CD4-positive, alpha-beta memory T cell (primary cell): ENCODE measurements at places on chromosomes 2 and 18.

DNA sequence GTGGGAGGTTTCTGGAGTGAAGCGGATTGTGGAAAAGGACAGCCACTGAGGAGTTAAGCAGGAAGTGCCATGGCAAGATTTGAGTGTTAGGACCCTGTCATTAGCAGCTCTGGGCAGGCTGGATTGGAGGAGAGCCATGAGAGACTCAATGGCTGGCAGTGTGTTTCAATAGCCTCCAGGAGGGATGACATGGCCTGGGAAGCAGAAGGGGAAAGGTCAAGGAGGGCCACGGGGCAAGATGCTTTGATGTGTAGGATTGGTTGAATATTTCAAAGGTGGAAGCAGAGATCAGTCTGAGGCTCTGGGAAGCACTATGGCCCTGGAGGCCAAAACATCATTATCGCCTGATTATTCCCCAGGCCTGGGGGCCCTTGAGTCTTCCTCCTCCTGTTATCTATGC lies 229.0 kb upstream of the HS6ST1 start:
- DNase-seq, result no peak

GRCh38 chr2:239724194-239724849 lies 300.8 kb downstream of the NDUFA10 start:
- DNase-seq, result no peak

DNA sequence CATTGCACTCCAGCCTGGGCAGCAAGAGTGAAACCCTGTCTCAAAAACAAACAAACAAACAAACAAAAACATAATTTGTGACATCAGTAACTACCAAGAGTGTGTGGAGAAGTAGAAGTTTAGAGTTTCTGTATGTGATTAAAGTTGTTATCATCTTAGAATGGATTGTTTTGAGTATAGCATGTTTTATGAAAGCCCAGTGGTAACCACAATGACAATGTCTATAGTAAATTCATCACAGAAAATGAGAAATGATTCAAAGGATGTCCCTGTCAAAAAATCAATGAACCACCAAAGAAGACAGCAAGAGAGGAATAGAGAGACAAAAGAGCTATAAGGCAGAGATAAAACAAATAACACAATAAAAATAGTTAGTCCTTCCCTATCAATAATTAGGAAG lies 1299.2 kb downstream of the CNTNAP5 start:
- DNase-seq, result no peak

DNA sequence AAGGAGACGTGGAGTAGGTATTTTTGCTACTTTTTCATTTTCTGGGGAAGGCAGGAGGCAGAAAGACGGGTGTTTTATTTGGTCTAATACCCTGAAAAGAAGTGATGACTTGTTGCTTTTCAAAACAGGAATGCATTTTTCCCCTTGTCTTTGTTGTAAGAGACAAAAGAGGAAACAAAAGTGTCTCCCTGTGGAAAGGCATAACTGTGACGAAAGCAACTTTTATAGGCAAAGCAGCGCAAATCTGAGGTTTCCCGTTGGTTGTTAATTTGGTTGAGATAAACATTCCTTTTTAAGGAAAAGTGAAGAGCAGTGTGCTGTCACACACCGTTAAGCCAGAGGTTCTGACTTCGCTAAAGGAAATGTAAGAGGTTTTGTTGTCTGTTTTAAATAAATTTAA lies 3.4 kb downstream of the FZD7 start:
- DNase-seq, result no peak

DNA sequence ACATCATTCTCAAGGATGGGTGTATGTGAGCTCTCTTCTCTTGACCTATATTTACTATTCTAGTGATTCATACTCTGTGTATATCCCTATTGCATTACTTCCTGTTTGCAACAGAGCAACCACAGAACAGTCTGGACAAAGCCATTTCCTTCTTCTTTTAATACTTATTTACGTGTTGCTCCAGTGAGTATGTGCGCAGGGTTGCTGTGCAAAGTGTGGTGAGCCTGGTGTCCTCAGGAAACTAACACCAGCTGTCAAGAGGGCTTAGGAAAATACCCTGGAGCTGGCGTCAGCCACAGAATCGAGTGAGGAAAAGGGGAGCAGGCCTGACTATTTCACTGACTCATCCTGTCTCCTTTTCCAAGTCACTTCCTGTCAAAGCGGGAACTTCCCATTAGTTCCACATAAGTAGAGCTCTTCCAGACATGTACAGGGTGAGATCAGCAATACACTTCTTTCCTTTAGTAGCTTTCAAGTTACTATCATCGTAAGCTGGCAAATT lies 214.1 kb upstream of the COPS8 start:
- no peak for DNase-seq

DNA sequence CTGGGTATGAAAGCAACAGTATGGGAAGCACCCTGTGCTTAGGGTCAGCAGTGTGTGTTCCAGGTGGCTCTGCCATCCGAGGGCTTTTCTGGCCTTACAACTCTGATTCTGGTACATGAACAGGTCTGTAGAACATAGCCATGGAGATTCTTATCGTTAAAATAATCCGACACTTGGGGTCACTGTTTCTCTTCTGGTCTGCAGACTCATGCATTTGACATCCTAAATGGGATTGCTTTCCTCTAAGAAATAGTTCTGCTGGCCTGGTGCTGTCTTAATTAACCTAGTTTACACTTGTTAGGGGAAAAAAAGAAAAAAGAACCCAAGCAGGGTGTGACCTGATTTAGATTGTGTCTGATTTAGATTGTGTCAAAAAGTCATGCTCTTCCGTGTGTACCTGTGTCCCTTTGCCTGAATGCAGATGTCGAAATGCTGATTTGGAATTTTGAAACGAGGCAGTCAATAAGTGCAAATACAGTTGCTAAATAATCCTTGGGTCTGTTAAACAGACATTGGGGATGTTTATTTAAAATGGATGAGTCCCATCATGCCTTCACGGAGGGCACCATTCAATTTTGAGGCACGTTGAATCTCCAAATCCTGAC lies 59.6 kb downstream of the TRPM8 start:
- peak; percentile 66 for DNase-seq

GRCh38 chr2:216084547-216084946 lies 2.8 kb downstream of the TMEM169 start:
- DNase-seq, result peak; percentile 33

- DNase-seq, result no peak
Measured at GRCh38 chr2:43414586-43415135, 181.2 kb downstream of the THADA start.
